Fibroblast of lung (primary cell): ENCODE measurements at places on chromosomes 7 and 10.

- DNase-seq: no peak
These were observed 4.3 kb downstream of the SVIL start for GRCh38 chr10:29630205-29631048.

DNA sequence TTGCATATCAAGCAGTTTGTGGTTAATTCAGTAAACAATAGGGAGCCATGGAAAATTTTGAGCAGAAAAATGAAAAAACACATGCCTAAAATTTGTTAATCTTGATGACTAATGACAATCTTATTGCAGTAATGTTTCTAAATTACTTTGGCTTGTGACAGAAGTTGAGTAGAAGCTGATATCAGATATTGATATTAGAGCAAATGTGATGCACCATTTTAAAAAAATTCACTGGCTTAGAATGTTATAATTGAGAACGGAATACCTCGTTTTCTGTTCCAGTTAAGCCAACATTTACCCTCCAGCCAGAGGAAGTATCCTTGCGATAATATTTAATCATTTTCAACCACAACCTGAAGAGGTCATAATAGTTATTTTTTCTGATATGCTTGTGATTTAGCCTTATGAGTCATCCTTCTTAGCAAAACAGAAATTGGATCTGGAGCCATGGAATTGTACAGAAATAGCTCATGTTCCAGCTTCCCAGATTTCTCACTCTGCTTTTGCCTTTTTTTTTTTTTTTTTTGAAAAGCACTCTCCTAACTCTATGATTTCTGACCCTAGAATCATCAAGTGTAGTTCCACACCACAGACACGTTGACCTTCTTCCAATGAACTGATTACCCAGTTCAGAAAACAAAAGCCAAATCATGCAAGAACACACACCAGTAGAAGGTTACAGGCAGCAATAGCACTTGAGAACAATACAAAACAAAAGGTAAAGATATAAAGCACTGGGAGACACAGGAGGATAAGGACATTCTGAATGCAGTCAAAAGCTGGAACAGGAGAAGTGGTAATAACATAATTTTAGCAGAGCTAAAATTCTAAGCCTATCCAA is 96.8 kb upstream of the PHYHIPL start:
- peak; percentile 86 for DNase-seq

- DNase-seq: no peak
These were observed 15.6 kb downstream of the BLNK start for GRCh38 chr10:96255549-96256333.

DNA sequence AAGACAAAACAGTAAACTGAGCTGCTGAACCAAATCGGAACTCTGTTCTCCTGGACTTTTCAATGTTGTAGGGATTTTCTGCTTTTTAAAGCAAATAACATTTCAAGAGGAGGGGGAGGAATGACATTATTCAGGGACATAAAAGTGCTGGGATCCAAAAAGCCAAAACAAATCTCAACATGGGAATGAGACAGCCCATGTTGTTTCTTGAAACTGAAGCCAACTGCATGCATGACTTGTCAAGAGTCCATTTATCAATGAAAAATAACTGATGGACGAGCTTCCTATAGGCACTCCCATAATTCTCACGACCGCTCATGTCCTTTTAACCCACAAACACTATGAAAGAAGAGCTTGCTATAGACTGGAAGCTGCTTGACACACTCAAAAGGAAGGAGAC is 27.8 kb downstream of the FAM53B start:
- DNase-seq: no peak

- peak; percentile 21 for DNase-seq
These were observed 649 bp downstream of the SCD start for GRCh38 chr10:100347568-100348195.
